ENCODE measurements at places on chromosomes 6 and 20.

GRCh38 chr6:149332602-149333265 lies 15.2 kb downstream of the TAB2 start:
- H3K27me3 ChIP-seq = no peaks in the 10 kb centered on the region
- peaks cover 9% of the 10 kb centered on the region for H3K36me3 ChIP-seq
- H3K4me3 ChIP-seq = peak overlapping the region; percentile 59

DNA sequence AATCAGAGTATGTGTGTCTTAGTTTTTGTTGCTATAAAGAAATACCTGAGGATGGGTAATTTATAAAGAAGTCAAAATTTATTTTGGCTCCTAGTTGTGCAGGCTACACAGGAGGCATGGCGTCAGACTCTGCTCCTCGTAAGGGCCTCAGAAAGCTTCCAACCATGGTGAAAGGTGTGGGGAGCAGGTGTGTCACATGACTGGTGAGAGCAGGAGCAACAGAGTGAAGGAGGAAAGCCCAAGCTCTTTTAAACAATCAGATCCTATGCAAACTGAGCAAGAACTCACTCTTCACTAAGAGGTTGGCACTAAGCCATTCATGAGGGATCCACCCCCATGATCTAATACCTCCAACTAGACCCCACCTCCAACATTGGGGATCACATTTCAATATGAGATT lies 1524.3 kb downstream of the HACE1 start:
- H3K27ac ChIP-seq = no peak overlapping the region
- H3K27me3 ChIP-seq = no peaks in the 10 kb centered on the region
- H3K36me3 ChIP-seq = no peaks in the 10 kb centered on the region
- no peaks in the 10 kb centered on the region for H3K4me1 ChIP-seq

DNA sequence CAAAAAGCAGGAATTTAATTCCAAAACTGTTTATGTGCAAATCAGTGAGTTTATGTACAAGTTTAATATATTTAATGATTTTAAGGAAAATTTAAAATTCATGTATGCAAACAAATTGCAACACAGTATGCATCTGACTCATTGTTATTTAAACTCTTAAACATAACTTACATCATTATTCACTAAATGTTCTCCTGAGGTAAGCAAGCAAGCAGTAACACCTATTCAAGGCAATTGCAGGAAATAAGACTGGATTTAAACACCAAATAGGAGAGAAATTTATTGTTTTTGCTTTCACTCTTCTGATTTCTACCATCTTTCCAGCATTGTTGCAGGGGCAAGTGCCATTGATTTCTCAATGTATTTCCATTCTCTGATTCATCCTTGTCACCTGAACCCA lies 239.5 kb downstream of the TFAP2A start:
- H3K4me1 ChIP-seq = no peaks in the 10 kb centered on the region
- no peaks in the 10 kb centered on the region for H3K27me3 ChIP-seq
- H3K27ac ChIP-seq = no peak overlapping the region

DNA sequence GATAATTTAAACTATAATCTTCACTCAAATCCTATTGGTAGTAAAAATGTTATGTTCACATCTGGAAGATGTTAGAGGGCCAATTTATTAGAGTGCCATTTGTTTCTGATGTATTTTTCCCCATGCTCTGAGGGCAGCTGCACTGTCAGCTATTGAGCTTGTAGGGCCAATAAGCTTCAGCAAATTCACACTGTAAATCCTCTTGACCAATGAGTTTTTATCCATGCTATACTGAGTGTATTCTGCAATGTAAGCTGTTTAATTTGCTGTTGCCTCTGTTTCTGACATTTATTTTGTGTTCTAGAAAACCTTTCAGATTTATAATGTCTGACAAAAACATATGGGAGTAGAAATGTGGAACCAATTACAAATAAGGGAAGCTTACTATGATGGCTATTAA lies 62.6 kb downstream of the OGFRL1 start:
- DNase-seq = no peak
- no peak overlapping the region for H3K27ac ChIP-seq
- H3K27me3 ChIP-seq = peaks cover 8% of the 10 kb centered on the region
- H3K4me3 ChIP-seq = no peak overlapping the region

GRCh38 chr20:30921286-30922071 lies 336.0 kb upstream of the DEFB115 start:
- H3K4me3 ChIP-seq = no peak overlapping the region
- no peak for DNase-seq
- H3K27ac ChIP-seq = no peak overlapping the region
- H3K27me3 ChIP-seq = no peaks in the 10 kb centered on the region
- H3K36me3 ChIP-seq = no peaks in the 10 kb centered on the region

DNA sequence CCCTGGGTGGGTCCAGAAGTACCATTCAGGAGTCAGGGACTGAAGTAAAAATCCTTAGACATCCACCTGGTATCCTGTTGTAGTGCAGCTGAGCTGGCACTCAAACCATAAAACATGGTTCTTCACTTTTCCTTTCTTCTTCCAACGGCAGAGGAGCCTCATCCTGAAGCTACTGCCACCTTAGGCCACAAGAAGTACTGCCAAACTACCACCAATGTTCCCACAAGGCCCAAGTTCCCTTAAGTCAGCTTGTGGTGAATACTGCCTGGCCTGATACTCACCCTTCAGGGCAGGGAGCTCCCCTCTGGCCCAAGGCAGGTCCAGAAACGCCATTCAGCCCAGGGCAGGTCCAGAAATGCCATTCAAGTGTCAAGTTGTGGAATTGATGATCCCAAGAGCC lies 1053.4 kb upstream of the CITED2 start:
- H3K4me3 ChIP-seq = no peak overlapping the region
- no peak for DNase-seq
- no peak overlapping the region for H3K27ac ChIP-seq
- no peaks in the 10 kb centered on the region for H3K27me3 ChIP-seq

DNA sequence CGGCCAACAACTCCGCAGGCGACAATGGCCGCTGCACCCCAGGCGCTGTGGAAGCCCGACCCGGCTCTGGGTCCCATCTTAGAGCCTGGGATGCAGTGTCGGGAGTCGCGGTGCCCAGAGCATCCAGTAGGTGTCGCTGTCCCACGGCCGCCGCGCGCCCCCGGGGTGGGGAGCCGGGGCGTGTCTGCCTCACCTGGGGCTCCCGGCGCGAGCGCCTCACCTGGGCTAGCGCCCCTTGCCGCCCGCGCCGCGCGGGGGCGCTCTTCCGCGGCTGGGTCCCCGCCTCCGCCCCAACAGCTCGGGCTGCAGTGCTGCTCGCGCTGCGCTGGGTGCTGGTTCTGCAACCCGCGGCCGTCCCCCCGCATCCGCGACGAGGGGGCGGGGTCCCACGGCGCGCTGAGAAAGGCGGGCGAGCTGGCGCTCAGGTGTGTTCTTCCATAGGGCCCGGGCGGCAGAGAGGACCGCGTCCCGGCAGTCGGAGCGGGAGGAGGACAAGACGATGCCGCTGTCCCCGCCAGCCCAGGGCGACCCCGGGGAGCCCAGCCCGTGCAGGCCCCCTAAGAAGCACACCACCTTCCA lies at the start of gene CRYBG1:
TSS of gene CRYBG1 (plus strand) at position 308 of the 579 bp plus-strand sequence. CDS start at position 500, 192 bp downstream.
- H3K4me1 ChIP-seq = peaks cover 4% of the 10 kb centered on the region
- H3K36me3 ChIP-seq = no peaks in the 10 kb centered on the region
- peak within 1 kb of the TSS; percentile 89 for H3K4me3 ChIP-seq
- peak; percentile 90 for DNase-seq
- H3K27ac ChIP-seq = peak within 1 kb of the TSS; percentile 43

DNA sequence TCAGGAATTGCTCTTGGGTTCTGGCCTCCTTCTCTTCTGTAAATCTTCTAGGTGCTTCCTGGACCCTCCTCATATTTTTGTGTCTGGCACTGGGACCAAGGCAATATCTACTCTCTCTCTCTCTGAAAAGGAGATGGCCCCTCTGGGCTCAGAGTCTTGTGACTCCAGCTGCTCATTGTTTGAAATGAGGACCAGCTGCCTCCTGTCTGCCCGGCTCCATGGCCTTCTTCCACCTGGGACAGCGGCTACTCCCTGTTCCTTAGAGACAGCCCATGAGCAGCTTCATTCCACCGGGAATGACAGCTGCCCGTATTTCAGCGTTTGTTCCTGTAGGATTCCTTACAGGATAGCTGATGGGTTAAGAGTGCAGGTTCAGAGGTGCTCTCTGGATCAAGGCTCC lies 2.9 kb downstream of the TGM3 start:
- H3K4me3 ChIP-seq = no peak overlapping the region
- no peak for DNase-seq
- H3K4me1 ChIP-seq = peaks cover 25% of the 10 kb centered on the region
- peaks cover 43% of the 10 kb centered on the region for H3K27me3 ChIP-seq
- no peaks in the 10 kb centered on the region for H3K36me3 ChIP-seq
- H3K27ac ChIP-seq = peak overlapping the region; percentile 50

GRCh38 chr6:159137676-159138075 lies 31.5 kb upstream of the FNDC1 start:
- H3K27ac ChIP-seq = no peak overlapping the region
- no peak for DNase-seq
- no peaks in the 10 kb centered on the region for H3K4me1 ChIP-seq
- no peaks in the 10 kb centered on the region for H3K36me3 ChIP-seq
- peaks cover 37% of the 10 kb centered on the region for H3K27me3 ChIP-seq
